Stimulated activated CD4-positive, alpha-beta T cell treated with anti-CD3 and anti-CD28 coated beads, Interleukin-2, amount 100 ng/mL, for 48 hours (primary cell): ENCODE measurements at places on chromosomes 1 and 21.

DNA sequence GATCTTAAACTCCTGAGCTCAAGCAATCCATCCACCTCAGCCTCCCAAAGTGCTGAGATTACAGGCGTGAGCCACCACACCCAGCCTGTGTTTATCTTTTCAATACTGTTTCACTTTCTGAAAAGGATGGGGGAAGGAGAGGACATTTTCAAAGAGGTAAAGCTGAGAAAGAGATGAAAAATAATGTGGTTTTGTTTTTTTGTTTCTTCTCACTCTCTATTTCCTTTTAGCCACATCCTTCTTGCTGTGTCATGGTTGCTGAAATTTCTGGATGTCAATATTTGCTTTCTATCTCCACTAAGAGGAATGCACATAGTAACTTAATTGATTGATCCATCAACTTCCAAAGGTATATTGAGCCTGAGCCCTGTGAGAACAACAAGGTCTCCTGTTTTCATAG lies 6.4 kb upstream of the C1orf21 start:
- no peak for DNase-seq

GRCh38 chr1:197180252-197180878 lies 33.9 kb upstream of the ASPM start:
- DNase-seq, result no peak

DNA sequence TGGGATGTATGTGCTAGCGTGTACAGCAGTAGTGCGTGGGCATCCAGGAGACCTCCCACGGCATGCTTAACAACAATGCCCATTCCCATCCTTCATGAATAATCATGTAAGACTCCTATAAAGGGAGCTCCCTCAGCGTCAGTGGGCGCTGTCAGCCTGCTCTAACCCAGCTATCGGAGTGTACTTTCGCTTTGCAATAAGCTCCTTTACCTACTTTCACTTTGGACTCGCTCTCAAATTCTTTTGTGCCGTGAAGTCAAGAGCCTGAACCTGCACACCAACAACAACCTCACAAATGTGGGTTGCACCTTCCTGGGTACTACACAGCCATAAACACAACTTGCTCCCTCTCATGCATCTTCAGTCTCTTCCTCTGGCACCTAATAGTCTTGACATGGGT lies 114.8 kb upstream of the PAXBP1 start:
- DNase-seq, result no peak

GRCh38 chr1:228735871-228736586 lies 750 bp downstream of the RHOU start:
- DNase-seq, result no peak

- no peak for DNase-seq
Observed at GRCh38 chr1:19441048-19441780, 44.1 kb downstream of the CAPZB start.

DNA sequence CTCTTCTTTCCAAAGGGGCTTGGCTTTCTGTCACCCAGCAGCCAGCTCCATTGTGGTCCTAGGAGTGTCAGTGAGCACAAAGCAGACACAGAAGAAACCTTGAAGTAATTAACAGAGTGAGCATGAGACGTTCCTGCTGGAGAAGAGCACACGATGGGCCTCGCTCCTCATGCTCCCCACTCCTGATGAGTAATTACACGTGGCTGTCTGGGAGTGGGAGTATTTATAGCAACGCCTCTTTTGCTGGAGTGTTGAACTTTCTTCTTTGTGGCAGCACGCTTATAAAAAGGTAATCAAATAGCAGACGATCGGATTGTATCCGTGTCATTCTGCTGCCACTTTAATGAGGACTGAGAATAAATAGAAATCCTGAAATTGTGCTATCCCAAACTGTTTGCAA lies 185.8 kb downstream of the CAMTA1 start:
- DNase-seq, result no peak

DNA sequence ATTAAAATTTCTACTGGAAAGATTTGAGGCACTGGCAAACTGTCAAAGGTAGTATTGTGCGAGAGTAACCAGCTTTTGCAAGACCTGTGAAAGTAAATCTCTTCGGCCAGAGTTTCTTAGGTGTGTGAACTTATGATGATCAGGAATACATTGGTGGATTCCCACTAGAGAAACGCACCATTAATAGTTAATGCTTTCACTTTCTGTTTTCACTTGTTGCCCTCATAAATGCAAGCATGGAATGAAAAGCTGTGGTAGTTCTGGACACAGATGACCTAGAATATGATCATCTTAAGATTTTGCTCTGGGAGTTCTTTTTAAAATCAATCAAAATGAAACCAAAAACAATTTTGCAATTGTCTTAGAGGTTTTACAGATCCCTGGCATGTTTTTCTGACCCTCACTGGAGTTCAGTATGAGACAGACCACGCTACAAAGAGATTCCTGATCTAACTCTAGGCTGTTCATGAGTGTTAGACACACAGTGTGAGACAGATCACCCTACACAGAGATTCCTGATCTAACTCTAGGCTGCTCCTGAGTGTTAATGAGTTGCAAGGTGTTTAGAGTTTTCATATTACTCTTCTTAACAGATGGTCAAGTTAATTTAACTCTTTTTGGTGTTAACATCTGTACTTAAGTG lies 98.8 kb downstream of the SDCCAG8 start:
- DNase-seq, result no peak
